Posterior cingulate gyrus (tissue), 11 donors: ENCODE measurements at places on chromosomes 16 and 17.
A peak's percentile ranks its signal among the peaks of the same experiment; 100 is the strongest.

GRCh38 chr17:49748791-49749190 lies 15.1 kb downstream of the FAM117A start:
- no peak for DNase-seq

- peak; percentile 66 for DNase-seq
These were observed 33.5 kb upstream of the BCO1 start for GRCh38 chr16:81204798-81205680.

- DNase-seq = peak; percentile 98
These were observed at the start of gene NDRG4 for GRCh38 chr16:58499615-58500351. NDRG4 (plus strand) TSS chr16:58500143; CDS start chr16:58500249, 106 bp downstream.

DNA sequence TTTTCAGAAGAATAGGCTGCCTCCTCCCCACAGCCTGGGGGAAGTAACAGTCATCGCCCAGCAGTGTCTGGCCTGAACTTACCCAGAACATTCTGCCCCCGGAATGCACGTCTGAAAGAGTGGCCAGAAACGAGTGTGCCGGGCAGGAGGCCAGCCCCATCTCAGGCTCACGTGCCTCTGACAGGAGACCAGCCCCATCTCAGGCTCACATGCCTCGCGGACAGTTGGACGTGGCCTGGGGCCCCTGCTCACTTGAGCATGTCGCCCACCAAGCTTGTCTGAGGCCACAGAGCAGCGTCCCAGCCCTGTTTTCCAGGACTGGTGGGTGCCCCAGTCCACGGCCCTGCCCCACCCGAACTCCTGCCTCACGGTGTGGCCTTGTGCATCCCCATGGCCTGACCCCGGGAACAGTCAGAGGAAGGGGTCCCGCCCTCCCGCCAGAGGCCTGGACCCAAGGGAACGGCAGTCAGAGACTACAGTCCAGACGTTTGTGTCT lies 16.3 kb upstream of the CDH15 start:
- peak; percentile 40 for DNase-seq

DNA sequence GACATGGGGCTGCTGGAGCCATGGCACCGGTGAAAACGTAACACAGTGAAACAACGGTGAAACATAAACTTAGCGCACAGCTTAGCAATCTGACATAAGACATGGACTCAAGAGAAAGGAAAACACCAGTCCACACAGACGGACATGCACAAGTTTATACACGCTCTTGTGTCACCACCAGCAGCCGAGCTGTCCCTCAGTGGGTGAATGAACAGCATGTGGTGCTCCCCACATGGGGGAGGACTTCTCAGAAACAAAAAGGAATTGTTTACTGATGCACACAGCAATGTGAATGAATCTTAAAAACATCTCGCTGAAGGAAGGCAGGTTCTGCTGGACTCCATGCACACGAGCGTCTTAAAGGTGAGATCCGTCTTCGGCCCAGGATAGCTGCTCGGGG lies 34.2 kb downstream of the KLHDC4 start:
- DNase-seq = no peak

DNA sequence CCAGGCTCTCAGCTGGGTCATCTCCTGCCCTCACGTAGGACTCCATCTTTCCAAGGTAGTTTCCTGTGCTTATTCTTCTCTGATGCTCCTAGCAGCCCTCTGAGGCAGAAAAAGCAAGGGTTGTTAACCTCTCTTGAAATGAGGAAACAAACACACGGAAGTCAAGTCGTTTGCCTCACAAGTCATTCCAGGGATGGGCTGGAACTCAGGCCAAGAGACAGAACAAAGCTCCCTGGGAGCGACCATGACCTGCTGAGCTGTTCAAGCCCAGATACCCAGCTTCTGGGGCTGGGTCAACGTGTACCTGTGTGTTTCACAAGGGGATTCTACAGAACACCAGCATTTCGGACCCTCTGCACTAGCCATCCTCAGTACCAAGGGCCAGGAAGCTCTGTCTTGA lies 28.1 kb downstream of the SRL start:
- DNase-seq = no peak

- DNase-seq = no peak
These were observed 93.6 kb downstream of the SPACA3 start for GRCh38 chr17:33085256-33085655.

- DNase-seq = no peak
These were observed 17.9 kb downstream of the NME2 start for GRCh38 chr17:51184124-51184523.

GRCh38 chr16:19967963-19968362 lies 83.3 kb upstream of the GPRC5B start:
- DNase-seq = no peak

DNA sequence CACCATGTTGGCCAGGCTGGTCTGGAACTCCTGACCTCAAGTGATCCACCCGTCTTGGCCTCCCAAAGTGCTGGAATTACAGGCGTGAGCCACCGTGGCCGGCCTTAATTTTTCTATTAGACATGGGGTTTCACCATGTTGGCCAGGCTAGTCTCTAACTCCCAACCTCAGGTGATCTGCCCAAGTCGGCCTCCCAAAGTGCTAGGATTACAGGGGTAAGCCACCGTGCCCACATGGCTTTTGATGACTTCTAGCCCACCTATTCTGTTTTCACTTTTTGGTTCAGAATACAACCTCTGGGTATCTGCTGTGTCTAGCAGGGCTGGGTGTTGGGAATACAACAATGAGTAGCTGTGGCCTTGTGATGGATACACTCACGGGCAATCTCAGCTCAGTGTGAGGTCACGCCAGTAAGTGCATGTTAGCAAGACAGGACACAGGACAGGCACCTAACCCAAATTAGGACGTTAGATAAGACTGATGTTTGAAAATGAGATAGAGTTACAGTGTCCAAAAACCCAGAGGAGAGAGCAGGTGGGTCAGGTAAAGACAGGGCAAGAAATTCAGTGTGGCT lies 14.1 kb upstream of the YWHAE start:
- DNase-seq = no peak

GRCh38 chr16:57897053-57897784 lies 73.7 kb downstream of the CNGB1 start:
- DNase-seq = no peak

DNA sequence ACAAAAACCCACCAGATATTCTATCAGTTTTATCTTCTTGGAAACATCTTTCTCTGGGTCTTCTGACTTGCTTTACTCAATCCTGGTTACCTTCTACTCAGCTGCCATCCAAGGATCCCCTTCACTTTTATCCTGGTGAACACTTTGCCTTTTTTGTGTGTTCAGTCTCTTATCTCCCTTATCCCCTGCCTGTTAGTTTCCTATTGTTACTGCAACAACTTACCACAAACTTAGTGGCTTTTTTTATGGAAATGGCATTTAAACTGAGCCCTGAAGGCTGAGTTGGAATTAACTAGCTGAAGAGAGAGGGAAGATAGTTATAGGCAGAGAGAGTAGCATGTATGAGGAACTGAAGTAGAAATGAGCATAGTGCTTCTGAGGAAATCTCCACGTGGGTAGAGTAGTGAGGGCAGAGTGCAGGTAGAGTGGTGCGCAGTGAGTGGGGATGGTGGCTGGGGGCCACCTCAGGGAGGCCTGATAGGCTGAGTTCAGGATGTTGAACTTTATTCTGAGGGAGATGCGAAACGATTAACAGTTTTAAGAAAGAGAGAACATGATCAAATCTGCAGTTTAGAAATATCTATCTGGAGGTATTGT lies 26.3 kb downstream of the TANGO6 start:
- DNase-seq = no peak

- no peak for DNase-seq
These were observed 351.1 kb downstream of the KCNJ2 start for GRCh38 chr17:70520447-70520846.

GRCh38 chr17:78826421-78826820 lies 14.2 kb downstream of the USP36 start:
- no peak for DNase-seq

DNA sequence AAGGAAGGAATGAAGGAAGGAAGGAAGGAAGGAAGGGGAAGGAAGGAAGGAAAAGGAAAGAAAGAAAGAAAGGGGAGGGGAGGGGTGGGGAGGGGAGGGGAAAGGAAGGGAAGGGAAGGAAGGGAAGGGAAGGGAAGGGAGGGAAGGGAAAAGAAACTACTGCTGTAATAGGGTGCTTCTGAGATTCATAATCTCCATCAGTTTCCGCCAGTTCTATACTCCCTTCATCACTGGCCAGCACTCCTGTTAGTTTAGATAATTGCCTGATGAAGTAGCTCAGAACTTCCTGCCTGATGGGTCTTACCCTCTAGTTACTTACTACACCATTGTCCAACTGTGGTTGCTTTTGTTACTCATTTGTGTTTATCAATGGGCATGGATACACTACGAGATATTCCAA lies 2.0 kb upstream of the KRTAP9-6 start:
- no peak for DNase-seq

DNA sequence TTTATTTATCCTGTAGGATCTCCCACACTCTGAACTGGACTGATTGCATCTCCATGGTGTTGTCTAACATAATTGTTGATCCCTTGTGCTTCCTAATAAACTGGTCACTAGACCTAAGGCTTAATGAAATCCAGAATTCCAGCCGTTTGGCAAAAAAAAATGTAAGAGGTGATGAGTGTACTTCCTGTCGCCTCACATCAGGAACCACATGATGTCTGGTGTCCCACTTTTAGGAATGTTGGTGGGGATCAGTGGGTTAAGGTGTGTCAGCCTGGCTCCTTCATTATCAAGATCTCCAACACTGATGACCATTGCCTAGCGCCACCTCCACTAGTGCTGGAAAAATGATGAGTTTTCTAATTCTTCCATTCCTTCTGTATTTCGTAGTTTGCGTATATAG lies 18.6 kb upstream of the LONP2 start:
- DNase-seq = no peak

GRCh38 chr16:8912793-8913192 lies 30.6 kb downstream of the LITAFD start:
- DNase-seq = no peak

- no peak for DNase-seq
These were observed 2.9 kb upstream of the CBX8 start for GRCh38 chr17:79799538-79800324.

DNA sequence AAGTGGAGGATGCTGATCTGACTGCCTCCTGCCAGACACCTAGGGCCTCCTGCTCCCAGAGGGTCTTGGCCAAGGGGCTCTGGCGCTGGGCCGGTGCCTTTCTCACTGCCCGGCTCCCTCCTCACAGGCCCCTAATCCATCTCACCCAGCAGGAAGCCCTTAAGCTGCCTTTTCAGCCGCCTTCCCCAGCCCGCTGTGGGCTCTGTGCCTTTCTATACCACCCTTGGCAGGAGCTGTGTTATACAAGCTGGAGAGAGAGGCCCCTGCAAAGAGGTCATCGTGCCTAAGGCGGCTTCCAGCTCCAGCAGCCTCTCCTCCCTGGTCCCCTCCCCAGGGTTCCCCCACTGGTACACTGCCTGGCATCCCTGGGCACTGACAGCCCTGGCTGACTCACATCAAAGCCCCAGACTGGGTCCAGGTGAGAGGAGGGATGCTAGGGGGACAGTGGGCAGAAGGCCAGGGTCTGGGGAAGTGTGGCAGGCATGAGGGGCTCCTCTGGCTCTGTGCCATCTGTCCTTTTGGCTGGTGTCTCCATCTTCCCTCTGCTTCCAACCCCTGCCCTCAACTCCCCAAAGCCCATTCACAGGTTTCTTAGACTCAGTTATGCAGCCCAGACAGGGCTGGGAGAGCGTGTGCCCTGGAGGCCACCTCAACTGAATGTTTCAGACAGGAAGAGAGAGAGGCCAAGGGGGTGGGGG lies 15.3 kb upstream of the FZD2 start:
- DNase-seq = no peak

- DNase-seq = no peak
These were observed 496.9 kb upstream of the C16orf82 start for GRCh38 chr16:26569793-26570192.

DNA sequence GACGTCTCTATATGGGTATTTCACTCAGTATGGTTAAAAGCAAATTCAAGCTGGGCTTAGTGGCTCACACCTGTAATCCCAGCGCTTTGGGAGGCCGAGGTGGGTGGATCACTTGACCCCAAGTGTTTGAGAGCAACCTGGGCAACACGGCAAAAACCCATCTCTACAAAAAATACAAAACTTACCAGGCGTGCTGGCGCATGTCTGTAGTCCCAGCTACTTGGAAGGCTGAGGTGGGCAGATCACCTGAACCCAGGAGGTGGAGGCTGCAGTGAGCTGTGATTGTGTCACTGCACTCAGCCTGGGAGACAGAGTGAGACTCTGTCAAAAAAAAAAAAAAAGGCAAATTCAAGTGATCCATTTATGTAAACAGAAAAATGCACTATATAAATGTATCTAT lies 1.3 kb upstream of the TNFRSF17 start:
- no peak for DNase-seq

- no peak for DNase-seq
These were observed 33.0 kb downstream of the NTN1 start for GRCh38 chr17:9054126-9054975.

DNA sequence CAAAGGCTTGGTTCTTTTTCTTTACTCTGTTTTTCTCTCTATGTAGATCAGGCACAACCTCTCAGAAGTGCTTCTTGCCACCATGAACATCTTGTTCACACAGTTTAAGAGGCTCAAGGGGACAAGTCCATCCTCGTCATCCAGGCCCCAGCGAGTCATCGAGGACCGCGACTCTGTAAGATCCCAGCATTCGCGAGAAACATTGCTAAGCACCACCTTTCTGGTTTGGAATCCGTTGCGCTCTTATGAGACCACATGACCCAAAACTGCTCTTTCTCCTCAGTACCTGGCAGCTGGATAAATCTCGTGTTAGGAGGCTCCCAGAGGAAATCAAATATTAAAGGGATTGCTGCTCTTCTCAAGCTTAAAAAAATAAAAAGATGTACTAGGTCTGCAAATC lies 23.3 kb upstream of the SLC12A3 start:
- DNase-seq = no peak

GRCh38 chr16:23505180-23505665 lies 5.1 kb downstream of the GGA2 start:
- DNase-seq = no peak

DNA sequence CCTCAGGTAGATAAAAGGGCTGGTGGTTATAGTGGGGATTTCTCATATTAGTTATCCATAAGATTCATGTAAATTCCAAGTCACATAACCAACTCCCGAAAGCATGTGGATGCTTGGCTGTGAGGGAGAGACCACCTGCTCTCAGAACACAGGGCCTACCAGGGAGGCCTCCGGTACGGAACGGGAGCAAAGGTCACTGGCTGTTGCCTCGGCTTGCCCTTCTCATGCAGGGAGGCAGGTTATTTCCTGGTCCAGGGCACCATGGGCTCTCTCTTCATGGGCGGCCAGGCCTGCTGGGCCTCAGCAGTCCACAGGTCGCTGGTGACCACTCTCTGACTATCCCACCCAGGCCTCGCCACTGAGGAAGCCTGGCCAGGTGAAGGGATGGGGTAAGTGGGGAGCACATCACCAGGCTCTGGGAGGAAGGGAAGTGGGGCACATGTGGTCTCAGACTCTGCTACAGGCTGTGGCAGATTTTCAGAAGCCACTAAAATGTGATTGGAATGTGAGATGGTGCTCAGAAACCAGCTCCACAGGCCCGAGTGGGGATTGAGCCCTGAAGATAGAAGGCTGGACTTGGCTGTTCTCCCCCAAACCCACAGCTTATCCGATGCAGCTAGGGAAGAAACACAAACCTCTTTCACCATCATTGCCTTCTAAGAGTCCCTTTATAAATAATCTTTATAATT lies 45.4 kb downstream of the HNF1B start:
- DNase-seq = no peak

- no peak for DNase-seq
These were observed 4.4 kb downstream of the EPN3 start for GRCh38 chr17:50536683-50537646.

GRCh38 chr16:11526655-11527350 lies 59.9 kb downstream of the LITAF start:
- DNase-seq = no peak
